ENCODE measurements at places on chromosomes 2 and 18.

DNA sequence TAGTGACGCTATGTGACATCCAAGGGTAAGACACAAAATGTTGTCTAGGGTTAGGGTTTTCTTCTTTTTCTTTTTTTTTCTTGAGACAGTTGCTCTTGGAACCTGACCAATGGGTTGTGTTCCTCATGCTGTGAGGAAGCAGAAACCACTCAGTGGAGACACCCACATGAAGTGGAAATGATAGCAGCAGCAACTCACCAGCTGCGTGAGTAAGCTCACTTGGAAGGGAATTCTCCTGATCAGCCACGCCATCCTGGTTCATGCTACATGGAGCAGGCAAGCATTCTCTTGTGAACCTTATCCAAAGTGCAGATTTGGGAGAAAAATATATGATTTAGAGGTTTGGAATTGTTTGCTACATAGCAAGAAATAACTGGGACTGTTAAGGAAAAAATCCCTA, 863.7 kb downstream of the EPHA4 start:
- no peak for DNase-seq

- no peak for DNase-seq
Measured at GRCh38 chr2:16774091-16774490, 108.5 kb upstream of the CYRIA start.

GRCh38 chr2:132875193-132875592, 205.2 kb upstream of the LYPD1 start:
- DNase-seq: no peak

DNA sequence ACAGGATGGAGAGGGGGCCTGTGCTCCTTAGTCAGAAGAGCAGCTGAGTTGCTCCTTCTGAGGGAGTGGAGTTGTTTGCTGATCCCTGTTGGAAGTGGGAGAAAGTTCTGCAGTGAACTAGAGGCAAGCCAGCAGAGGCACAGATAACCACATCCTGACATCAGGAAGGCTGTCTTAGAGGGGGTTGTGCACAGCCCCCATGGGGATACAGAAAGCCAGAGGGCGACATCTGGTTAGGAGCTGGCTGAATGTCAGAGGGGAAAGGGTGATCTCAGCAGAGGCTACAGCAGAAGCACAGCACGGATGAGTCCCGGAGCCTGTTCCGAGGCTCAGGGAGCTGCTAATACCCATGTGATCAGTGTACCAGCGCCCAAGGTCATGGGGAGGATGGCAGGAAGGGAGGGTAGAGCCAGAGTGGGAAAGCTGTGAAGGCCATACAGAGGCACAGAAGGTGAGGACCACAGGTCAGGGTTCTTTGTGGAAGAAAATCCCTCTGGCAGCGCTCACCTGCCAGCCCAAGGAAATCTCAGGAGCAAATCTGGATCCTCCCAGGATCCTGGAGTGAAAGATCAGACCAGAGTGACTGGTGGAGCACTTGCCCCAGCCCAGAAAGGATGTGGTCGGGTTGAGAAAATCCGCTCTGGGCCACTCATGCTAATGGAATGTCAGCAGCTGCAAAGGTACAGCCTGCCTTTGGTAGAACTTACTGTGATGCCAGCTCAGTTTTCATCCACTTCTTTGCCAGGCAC, 111.8 kb downstream of the STPG4 start:
- DNase-seq: no peak

DNA sequence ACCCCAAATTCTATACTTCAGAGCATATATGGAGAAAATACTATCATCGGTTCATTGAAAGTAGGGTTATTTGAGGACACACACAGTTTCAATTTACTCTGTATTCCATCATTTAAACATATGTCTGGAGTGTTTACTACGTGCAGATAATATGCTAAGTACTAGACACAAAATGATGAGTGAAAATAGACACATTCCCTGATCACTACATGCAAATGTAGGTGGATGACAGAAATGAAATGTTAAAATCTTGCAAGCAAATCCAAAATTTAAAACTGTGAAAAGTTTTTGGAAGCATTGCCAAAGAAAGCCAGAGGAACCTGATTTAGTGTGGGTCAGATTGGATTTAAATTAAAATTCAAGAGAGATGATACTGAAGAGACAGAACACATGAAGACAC, 1106.6 kb downstream of the CBLN2 start:
- no peak for DNase-seq

GRCh38 chr2:226969417-226970080, 133.7 kb downstream of the RHBDD1 start:
- DNase-seq: no peak

- no peak for DNase-seq
Measured at GRCh38 chr18:3605954-3606443, 156.0 kb downstream of the TGIF1 start.

DNA sequence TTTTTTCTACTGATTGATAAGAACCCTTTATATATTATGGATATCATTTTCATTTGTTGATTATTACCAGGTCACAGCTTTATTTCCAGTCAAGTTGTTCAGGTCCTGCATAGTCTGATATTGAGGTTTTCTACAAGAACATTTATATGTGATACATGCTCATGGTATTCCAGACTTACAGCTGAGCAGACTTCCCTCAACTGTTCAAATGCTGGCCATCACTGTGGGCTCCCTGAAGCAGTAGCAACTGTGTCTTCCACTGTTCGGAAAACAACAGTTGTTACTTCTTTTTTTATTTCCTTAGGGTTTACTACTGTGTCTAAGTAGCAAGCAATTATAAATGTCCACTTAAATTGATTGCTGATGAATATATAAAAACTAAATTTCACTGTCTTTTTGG, 79.5 kb downstream of the DGKD start:
- no peak for DNase-seq

- no peak for DNase-seq
Measured at GRCh38 chr2:235302263-235302662, 191.6 kb upstream of the AGAP1 start.

GRCh38 chr2:9693196-9693491, 62.3 kb upstream of the YWHAQ start:
- DNase-seq: no peak

DNA sequence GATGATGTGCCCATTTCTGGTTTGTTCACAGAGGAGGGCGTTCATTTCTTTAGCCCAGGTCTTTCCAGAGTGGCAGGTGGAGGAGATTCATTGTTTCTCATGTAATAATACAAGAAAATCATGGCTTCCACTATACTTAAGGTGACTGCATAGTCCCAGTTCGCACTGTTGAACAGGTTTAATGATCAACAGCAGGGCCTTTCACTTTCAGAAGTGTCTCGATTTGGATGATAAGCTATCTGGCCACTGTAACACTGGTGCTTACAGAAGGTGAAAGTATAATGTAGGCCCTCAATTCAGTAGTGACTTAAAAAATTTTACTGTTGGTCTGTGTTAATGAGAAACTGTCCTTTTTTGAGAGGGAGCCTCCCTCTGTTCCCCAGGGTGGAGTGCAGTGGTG, 1.4 kb downstream of the RMC1 start:
- no peak for DNase-seq

- no peak for DNase-seq
Measured at GRCh38 chr2:1662606-1663180, 81.6 kb downstream of the PXDN start.

- no peak for DNase-seq
Measured at GRCh38 chr2:129812654-129813053, 166.8 kb upstream of the RAB6C start.
